ENCODE measurements at places on chromosomes 7 and 10. TPM values are rescaled to one million over a fixed set of nuclear protein-coding genes. Genes with fewer than 3 reads are reported as not detected.

DNA sequence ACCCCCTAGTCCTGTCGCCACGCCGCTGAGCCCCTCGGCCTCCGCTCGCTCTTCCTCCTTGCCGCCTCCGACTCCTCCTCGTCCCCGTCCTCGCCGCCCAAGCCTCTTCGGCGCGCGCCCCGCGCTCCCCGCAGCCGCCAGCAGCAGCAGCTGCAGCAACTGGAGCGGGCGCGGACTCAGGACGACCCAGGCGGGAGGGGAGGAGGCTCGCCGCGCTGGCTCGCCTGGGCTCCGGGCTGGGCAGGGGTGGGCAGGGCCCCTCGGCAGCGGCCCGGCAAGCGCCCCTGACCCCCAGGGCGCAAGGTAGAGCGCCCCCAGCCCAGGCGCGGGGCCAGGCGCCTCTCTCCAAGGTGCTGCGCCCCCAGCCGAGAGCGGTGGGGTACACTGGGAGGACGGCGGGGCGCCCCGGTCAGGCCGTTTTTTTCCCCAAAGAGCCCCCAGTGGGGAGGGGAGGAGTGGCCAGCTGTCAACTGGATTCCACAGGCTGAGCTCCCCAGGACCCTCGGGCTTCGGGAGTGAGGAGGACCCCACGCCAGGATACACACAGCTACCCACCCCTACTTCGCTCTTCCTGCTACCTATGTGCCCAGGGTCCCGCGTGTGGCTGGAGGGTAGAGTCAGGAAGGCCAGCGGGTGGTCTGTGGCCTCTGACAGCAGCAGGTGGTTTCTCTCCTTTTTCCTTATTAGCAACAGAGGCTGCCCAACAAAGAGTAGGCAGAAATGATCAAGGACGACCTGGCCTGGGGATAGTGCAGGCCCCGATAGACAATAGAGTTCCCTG is 903 bp upstream of the KCNMA1 start:
- DNase-seq, result no peak

DNA sequence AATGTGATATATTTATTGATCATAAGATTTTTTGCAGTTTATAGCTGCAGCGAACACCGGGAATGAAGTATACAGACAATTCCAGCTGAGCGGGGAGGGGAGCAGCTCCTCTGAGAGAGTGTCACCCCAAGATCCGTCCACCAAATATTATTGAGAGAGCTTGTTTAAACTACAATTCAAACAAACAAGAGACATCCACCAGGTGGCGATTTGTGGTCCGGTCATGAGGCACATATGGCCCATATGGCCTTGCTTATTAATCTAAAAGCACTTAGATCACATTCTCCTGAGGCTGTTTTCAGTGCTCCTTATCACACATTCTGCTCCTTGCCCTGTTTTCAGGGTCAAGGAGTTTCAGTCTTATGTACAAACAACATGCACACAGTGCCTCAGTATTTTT is 83.1 kb downstream of the THSD7A start:
- DNase-seq, result no peak

GRCh38 chr10:59905066-59905730 is 1.2 kb downstream of the CCDC6 start:
- no peak for DNase-seq

GRCh38 chr7:135672560-135673359 is 10.4 kb downstream of the STMP1 start:
- peak; percentile 62 for DNase-seq

GRCh38 chr10:50415292-50415691 is 164.0 kb upstream of the ASAH2 start:
- DNase-seq, result no peak

DNA sequence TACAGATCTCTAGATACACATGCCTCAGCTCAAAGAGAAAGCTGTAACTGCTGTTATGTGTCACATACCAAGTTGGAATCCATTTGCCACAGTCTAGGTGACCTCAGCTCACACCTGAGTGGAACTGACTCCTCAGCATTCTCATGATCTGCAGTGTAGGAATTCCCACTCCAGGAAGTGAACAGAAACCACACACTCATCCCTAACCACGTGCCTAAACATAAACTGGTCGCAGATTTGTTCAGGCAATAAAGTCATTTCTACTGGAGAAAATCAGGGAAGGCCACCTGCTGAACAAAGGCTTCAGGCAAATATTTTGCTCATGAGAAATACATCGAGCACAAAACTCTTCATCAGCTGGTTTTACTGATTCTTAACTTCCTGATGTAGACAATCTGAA is 23.0 kb upstream of the ZMYND11 start:
- no peak for DNase-seq

GRCh38 chr10:48796713-48797245 is 112.1 kb downstream of the WDFY4 start:
- DNase-seq, result no peak

DNA sequence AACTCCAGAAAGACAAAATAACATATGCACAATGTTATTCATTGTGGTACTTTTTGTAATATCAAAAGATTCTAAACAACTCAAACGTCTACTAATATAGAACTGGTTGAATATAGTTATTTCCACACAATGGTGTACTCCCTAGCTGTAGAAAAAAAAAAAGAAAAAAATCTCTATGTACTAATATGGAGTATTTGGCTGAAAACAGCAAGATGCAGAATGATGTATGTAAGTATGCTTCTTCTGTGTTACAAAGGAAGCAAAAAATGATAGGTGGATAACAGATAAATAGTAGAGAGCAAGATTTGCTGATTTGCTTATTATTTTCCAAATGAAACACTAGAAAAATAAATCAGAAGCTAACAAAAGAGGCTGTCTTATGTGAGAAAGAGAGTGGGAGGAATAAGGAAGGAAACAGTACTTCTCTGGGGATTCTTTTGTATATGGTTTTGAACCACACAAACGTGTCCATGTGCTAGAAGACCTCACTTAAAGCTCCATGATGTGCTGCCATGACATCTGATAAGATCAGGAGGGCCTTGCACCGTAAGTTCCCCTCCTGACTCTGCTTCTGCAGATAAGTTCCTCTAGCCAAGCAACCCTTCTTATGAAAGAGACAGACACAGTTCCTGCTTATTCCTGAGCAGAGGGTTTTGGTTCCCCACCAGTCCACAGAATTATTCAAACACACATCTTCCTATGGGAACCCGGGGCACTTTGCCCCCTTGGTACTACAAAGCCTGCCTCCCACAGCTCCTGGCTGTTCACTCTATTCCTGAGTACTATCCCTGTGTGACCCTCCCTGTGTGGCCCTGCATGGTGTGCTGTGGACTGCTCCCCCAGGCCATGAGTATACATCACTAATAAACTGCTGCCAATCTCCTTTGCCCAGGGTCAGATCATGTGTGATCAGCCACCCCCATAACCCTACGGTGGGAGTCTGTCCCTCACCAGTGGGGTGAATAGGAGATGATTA is 159.1 kb downstream of the CCDC71L start:
- no peak for DNase-seq

DNA sequence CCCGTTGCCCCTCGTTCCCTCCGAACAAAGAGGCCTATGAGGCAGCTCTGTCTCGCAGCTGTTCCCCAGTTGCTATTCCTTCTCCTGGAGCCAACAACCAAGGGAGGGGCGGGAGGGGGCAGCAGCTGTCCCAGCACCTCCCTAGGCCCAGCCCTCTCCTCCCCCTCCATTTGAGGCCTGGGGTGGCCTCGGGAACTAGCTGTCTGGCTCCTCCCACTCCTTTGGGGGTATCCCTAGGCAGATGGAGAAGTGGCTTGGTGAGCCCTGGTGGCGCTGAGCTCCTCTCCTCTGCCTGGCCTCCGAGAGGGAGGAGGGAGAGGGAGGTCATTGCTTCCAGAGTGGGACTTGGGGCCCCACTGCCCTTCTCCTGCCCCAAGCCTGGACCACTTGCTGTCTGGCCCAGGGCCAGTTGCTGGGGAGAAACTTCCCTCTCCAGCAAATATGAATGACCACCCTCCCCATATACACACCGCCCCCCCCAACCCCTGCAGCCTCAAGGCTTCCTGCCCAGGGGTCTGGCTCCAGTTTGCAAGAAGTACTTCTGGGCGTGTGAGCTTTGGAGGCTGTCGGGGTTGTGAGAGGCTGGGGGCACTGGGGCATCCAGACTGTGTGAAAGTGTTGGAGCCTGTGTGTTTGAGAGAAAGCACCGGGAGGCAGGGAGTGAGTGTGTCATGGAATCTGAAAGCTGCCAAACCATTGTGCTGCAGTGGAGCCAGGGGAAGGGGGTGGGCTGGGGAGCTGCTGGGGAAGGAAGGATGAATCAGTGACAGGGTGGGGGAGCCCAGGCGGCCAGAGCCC is 3.1 kb downstream of the FLNC start:
- DNase-seq, result peak; percentile 83

DNA sequence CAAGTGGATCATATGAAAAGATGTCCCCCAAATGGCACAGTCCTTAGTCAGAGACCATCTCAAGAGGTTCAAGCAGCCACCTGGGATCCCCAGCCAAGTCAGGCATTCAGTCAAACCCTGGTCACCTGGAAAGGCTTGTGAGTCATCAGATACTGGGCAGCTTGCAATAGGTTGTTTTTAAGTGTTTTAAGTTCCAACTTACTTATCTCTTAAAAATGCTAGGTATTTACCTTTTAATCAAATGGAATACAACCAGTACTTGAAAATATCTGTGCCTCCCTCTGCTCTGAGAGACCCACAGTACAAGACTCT is 262.2 kb downstream of the WDR11 start:
- DNase-seq, result no peak

DNA sequence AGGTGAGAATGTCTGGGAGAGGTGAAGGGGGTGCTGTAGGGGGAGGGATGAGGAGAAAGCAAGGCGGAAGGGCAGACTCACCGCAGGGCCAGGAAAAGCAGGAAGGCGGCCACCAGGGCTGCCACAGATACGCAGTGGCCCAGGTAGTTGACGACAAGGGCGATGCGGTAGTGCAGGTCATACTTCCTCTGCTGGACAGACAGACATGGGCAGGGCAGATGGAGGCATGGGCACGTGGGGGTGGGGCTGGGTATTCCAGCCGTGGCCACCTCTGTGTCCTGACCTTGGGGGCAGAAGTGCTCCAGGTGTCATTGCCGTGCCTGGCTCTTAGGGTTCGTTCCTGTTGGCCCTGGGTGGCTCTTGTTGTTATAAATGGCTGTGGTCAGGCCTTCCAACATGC is 16.8 kb downstream of the CRHR2 start:
- DNase-seq, result no peak

- no peak for DNase-seq
Measured at GRCh38 chr10:50618624-50619023, 5.1 kb downstream of the SGMS1 start.

The GPR26 gene
- not detected for total RNA-seq

The ITPRID1 gene
- total RNA-seq, result not detected

The NYAP1 gene
- total RNA-seq, result 0.43 TPM

The ACBD7 gene
- total RNA-seq, result 0.68 TPM

The HPS1 gene
- total RNA-seq, result 54.7 TPM

The PTPN20 gene
- total RNA-seq, result not detected

All from HFFc6 (cell line).